A549 treated with AZD2906 at 1 μM for 4 hours (cell line): ENCODE measurements at places on chromosomes 5 and 9. TPM values are rescaled to one million over a fixed set of nuclear protein-coding genes. Genes with fewer than 3 reads are reported as not detected.

The ANKRD20A1 gene
- total RNA-seq, result 0.82 to 2.4 TPM (median 1.2 TPM) in 5 replicates

The SLC4A9 gene
- 0.02 to 0.03 TPM in 2 of 5 replicates, not detected in the others for total RNA-seq

The PCDHGB4 gene
- total RNA-seq, result 0.81 to 1.0 TPM (median 0.92 TPM) in 5 replicates

The SARDH gene
- 0.02 to 0.34 TPM (median 0.08 TPM) in 5 replicates for total RNA-seq

The ZNF189 gene
- total RNA-seq, result 8.1 to 11.1 TPM (median 8.3 TPM) in 5 replicates

The ERAP2 gene
- total RNA-seq, result 0.98 to 2.0 TPM (median 1.2 TPM) in 5 replicates

The WDR38 gene
- 0.11 to 0.23 TPM (median 0.14 TPM) in 5 replicates for total RNA-seq

The CAMLG gene
- total RNA-seq, result 22.5 to 29.3 TPM (median 27.4 TPM) in 5 replicates

The ZNF879 gene
- 0.48 to 0.77 TPM (median 0.52 TPM) in 5 replicates for total RNA-seq

The SLC46A2 gene
- total RNA-seq, result 0.02 TPM in 1 of 5 replicates, not detected in the others

The PDLIM4 gene
- total RNA-seq, result 0.51 to 1.0 TPM (median 0.78 TPM) in 5 replicates

The ENHO gene
- total RNA-seq, result 0.94 to 2.8 TPM (median 2.0 TPM) in 5 replicates
